Activated T-helper 2 cell treated with anti-CD3 and anti-CD28 coated beads, Interferon-gamma antibody, Interleukin-2, Interleukin-4, amounts not matched to agents 10 μg/mL and 5 μg/mL and 100 μg/mL, durations not matched to agents 14 hours and 24 hours and 36 hours (primary cell): ENCODE measurements at places on chromosomes 7 and 10.

DNA sequence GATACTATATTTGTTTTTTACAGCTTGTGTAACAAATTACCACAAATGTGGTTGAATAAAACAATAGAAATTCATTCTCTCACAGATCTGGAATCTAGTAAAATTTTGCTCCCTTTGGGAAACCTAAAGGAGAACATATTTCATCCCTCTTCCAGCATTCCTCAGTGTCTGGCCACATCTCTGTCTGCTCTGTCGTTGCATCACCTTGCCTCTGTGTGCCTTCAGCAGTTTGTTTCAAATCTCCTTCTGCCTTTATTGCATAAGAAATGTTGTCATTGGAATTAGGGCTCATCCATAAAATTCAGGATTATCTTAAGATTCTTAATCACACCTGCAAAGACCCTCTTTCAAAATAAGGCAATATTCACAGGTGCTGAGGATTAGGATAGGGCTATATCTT, 14.5 kb downstream of the OR2A14 start:
- DNase-seq, result no peak

GRCh38 chr7:137304624-137305235, 38.8 kb downstream of the PTN start:
- DNase-seq, result no peak

- DNase-seq, result no peak
Observed at GRCh38 chr7:12941512-12941911, 254.1 kb downstream of the ARL4A start.

DNA sequence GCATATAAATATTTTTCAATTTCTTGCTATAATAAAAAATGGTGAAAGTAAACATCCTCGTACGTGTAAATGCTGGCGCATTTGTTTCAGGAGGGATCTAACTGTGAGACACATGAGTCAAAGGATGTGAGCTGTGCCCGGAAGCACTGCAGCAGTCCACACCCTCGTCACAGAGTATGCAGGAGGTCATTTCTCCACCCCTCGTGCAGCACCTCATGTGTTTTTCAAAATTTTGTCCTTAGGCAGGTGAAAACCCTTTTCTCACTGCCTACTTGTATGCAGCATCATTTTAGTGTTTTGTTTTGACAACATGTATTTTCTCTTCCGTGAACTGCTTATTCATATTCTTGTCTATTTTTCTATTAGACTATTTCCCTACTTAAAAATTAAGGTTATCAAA, 162.7 kb downstream of the AVL9 start:
- DNase-seq, result no peak

DNA sequence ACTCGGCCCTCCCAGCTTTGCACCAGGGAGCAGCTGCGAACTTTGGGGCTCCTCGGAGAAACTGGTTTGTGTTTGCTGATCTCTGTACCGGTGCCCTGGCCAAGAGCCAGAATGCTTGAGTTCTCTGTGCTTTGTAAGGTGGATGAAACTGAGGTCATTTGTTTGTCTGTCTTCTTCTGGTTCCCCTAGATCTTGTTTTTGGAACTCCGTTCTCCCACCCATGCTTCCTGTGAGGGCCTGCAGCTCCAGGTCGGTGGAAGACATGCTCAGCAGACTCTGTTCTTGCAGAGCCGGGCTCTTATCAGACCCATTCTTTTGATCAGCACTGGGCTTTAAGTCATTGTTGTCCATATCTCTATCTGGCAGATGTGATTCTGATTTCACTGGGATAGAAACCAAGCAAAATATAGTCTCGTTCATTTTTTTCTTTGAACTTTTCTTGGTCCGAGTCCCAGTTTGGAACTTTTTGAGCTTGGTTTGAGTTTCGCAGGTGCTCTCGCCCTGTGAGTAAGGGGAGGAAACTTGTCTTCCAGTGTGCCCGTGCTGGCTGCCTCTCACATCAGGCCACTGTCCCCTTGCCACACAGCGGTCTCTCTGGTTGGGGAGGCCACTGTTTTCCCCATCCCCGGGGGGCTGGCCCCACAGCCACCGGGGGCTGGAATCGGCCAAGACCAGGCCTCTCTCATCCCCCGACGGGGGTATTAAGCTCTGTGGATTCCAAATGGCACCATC, 31.2 kb downstream of the JCAD start:
- DNase-seq, result no peak

DNA sequence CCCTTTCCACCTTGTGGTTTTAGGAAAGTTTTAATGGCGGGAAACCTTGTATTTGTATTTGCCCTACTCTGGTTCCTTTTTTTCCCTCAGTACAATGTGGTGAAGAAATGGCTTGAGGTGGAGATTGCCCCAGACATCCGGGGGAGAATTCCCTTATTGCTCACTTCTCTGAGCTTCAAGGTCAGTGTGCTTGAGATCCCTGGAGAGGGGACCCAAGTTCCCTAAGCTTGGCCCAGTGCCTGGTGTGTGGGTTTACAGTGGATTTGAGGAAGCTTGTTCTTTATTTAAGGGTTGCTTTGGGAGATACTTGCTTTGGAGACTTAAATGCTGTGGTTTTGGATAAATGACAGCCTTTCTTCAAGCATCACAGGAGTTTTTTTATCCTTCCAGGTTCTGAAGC, 18.3 kb downstream of the CALHM2 start:
- DNase-seq, result no peak

GRCh38 chr7:712381-713138, 13.9 kb upstream of the DNAAF5 start:
- DNase-seq, result no peak

DNA sequence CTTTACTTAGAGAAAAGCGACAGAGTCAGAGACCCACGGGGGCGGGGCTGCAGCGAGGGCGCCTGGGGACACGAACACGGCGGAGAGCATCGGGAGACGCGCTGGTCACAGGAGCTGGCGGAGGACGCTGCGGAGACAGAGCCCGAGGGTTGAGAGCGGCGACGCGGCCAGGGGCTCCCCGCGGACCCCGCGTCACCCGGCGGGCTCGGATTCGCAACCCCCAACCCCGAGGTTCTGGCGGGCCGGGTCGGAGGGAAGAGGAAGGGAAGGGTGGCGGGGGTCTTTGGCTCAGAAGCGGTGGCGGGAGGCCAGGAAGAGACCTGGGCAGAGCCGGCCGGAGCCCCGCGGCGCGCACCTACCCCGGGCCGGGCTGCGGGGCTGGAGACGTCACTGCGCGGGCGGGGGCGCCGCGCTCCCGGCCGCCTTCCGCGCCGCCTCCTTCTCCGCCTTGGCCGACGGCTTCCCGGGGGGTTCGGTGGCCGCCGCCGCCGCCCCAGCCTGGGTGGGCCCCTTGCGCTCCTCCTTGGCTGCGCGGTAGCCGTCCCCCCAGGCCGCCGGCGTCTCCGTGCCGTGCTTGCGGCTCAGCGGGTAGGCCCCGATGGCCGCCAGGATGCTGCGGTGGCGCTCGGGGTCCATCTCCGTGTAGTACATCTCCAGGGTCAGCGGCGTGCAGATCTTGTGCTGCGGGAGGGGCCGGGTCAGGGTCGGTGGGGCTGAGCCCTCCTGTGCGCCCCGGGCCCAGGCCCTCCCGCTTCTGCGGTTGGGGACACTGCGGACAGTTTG, 11.1 kb downstream of the CALY start:
- DNase-seq, result no peak

GRCh38 chr10:91864099-91864498, 45.2 kb downstream of the FGFBP3 start:
- DNase-seq, result no peak

GRCh38 chr10:59879363-59879913, 26.9 kb downstream of the CCDC6 start:
- no peak for DNase-seq

DNA sequence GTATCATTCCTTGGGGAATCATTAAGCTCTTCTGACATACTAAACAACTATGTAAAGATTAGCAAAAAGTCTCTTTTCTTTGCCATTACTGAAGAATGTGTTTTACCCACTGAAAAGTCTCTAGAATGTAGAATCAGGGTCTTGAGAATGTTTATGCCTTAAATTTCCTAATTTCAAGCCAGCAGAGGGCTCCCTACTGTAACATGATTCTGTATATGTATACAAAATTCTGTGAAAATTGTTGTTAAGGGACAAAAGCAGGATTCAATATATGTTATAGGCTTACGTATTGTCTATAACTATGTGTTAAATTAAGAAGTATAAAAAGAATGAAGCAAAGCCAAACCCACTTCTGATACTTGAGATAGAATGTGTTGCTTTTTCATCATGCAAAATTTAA, 296.9 kb upstream of the DGKB start:
- no peak for DNase-seq
